Activated CD8-positive, alpha-beta memory T cell treated with anti-CD3 and anti-CD28 coated beads for 1 hour (primary cell): ENCODE measurements at places on chromosomes 3 and 15.
A peak's percentile ranks its signal among the peaks of the same experiment; 100 is the strongest.

DNA sequence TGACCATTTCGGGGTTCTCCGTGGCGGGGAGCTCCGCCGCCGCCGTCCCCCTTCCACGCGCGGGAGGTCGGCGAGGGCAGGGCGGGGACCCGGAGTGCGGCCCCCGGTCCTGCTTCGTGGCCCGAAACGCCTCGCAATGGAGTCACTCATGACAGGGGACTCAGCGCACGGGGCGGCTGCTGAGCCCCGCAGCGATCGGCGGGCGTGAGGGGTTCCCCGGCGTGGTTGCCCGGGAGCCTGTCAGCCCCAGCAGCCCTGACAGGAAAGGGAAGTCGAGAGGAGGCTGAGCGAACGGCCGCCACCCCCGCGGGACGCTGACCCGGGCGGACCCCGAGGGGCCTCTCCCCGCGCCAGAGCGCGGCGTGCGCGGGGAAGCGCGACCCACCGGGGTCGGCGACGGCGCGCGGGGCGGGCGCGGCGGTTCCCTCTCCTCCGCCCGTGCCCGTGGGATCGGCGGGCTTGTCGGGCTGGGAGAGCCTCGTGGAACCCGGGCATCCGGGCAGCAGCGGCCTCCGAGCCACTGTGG, 564 bp upstream of the PIGZ start:
- peak; percentile 19 for DNase-seq

DNA sequence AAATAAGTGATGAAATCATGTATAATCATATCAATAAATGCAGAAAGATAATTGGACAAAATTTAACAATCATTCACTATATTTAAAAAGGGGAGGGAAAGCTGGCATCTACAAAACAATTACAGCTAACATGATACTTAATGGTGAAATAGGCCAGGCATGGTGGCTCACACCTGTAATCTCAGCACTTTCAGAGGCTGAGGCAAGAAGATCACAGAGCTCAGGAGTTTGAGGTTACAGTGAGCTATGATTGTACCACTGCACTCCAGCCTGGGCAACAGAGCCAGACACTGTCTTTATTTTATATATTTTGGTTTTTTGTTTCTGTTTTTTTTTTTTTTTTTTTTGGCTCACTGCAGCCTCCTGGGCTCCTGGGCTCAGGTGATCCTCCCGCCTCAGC, 12.1 kb downstream of the EDC3 start:
- DNase-seq = no peak

- DNase-seq = no peak
Observed at GRCh38 chr3:7280318-7280717, 419.4 kb downstream of the GRM7 start.

- no peak for DNase-seq
Observed at GRCh38 chr3:148379763-148380382, 317.8 kb upstream of the AGTR1 start.

DNA sequence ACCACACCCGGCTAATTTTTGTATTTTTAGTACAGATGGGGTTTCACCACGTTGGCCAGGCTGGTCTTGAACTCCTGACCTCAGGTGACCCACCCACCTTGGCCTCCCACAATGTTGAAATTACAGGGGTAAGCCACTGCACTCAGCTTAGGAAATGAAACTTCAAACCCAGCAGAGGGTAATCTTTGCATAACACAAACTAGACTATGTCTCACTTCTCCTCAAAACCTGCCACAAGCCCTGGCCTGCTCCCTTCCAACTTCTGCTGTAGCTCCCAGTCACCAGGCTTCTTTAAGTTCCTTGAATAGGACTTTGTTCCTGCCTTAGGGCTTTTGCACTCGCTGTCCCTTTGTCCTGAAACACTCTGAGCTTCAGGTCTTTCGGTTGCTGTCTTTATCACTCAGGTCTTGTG, 39.2 kb upstream of the SEMA4B start:
- DNase-seq = no peak

DNA sequence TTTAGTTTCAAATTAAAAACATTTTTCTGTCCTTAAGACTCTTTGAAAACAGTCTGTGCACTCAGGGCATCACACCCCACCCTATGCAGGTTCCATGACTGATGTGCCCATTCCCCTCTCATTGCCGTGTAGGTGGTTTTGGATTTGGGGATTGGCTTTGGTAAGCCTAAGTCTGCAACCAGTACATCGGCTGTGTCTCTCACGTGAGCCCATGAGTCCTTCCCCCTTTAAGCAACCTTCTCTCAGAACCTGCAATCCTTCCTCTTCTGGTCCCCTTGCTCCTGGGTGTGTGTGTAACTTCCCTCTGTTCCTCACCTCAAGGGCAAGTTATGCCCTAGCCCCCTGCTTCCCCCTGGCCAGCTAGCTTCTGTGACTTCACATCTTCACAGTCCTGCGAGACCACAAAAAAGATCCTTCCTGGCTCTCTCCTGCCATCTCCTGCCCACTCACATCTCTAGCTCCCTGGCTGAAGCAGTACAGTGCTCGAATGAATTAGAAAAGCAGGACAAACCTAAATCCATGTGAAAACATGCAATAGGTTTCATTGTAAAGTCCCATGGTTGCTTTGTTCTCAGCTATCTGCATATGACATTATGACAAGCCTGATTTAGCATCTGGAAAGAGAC, 126.7 kb downstream of the UACA start:
- DNase-seq = no peak

DNA sequence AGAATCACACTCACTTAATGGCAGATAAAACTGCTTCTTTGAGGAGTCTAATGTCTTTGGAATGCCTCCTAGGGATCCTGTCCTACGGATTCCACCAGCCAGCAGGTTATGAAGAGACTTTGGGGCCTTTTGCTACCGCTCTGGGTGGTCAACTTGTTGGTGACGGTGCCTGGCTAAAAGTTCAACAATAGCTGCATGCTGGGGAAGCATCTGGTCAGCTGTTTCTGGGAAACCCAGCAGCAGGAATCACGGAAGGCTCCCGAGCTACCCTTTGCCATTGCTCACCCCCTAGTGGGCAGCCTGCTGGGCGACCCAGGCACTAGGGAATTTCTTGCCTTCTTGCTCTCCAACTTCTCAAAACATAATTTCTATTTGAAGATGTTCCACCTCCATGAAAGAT, 263.3 kb downstream of the NEK10 start:
- no peak for DNase-seq

DNA sequence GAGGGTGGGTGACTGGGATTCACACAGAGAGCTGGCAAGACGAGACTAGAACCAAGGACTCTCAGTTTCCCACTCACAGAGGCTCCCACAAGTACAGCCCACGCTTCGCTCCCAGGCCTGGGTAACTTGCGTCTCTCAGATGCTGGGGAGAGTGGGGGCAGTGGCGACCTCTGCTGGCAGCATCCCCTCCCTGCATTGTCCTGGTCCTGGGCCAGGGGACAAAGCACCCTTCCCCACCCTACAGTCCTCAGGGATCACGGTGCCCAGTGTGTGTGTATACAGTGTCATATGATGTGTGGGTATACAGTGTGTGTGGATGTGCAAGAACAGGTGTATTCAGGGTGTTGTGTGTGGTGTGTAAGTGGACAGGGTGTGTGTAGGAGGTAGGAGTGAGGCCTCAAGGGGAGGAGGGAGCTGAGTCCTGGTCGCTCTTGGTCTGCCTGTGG, 12.8 kb downstream of the VILL start:
- peak; percentile 38 for DNase-seq

- DNase-seq = no peak
Observed at GRCh38 chr3:152499791-152500385, 231.2 kb downstream of the MBNL1 start.

DNA sequence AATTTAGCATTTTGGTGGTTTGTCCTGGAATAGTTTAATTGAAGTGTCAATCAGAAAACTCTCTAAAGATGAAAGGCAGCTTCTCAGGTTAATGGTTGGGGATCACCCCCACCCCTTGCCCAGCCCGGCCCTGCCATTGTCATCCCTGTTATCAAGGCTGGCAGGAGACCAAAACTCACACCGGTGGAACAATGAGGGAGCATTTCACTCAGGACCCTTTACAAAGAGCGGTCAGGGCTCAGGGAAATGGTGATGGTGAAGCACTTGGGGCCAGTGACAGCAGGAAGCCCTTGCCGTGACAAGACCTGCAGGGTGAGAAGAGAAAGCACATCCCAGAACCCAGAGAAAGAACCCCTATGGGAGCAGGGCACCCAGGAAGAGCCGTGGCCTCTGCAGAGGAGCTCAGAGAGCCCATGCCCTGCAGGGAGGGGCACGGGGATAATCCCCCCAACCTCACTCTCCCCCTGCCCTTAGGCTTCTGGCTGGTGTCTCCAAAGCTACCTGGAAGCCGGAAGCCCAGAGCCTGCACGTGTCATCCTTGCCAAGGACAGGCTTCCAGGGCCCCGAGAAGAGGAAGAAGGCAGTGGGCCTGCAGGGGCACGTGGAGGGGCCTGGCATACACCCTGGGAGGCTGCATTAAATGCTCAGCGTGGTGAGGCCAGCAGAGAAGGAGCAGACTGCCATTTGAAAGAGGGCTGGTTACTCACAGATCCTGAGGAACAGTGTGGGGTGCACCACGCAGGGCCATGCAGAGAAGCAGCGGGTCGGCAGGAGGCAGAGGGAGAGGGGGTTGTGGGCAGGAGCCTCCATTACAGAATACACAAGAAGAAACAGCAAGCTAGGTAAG, 80.6 kb upstream of the PRR20G start:
- DNase-seq = no peak

- DNase-seq = no peak
Observed at GRCh38 chr3:65112751-65113300, 425.0 kb upstream of the ADAMTS9 start.

- no peak for DNase-seq
Observed at GRCh38 chr3:32245200-32245599, 6.7 kb downstream of the CMTM8 start.

GRCh38 chr3:178671791-178672190, 135.6 kb downstream of the KCNMB2 start:
- DNase-seq = no peak

- DNase-seq = no peak
Observed at GRCh38 chr15:67853454-67853853, 13.6 kb upstream of the RNU6-1 start.

- no peak for DNase-seq
Observed at GRCh38 chr3:142165194-142165593, 15.8 kb upstream of the TFDP2 start.

DNA sequence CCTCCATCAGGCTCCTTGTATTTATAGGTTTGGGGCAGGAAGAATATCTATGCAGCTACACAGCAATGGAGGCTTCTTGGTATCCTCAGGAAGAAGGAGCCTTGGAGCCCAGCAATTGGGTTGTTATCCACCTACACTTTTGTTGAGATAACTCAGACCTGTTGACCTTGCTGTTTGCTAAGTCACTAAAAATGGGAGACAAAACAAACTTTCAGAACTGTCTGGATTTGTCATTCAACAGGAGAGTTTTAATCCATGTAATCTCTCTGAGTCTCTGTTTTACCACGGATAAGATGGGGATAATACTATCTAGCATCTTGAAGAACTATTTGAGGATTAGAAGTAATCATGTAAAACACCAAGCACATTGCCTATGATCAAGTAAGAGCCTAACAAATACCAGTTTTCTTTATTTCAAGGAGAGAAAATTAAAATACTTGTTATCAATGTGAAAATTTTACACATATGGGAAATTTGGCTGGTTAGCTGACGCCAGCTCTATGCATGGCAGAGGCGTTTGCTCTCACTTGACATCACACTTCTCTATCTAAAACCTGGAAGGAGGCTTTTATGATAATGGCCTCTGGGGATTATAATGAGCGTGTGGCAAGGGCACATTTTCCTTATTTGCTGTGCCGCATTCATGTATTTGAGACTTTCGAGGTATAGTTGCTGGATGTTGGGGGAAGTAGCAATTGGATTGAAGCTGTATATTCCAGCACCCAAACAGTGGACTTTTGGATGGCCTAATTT, 215.6 kb downstream of the PDCD6IP start:
- DNase-seq = no peak

GRCh38 chr15:83850015-83850414, 196.1 kb downstream of the ADAMTSL3 start:
- no peak for DNase-seq

DNA sequence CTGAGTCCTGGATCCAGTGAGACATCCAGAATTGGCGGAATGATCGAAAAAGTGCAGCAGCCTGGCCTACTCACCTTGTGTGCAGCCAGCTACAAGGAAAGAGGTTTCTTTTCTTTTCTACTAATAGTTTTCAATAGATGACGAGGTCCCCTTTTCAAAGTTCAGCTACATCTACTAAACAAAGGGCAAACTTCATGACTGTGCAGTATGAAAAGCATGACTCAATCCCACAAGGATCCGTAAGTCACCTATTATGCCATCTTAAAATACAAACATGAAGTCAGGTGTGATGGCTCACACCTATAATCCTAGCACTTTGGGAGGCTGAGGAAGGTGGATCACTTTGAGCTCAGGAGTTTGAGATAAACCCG, 16.7 kb downstream of the MIX23 start:
- no peak for DNase-seq

- no peak for DNase-seq
Observed at GRCh38 chr15:100890051-100890720, 10.6 kb downstream of the ALDH1A3 start.

DNA sequence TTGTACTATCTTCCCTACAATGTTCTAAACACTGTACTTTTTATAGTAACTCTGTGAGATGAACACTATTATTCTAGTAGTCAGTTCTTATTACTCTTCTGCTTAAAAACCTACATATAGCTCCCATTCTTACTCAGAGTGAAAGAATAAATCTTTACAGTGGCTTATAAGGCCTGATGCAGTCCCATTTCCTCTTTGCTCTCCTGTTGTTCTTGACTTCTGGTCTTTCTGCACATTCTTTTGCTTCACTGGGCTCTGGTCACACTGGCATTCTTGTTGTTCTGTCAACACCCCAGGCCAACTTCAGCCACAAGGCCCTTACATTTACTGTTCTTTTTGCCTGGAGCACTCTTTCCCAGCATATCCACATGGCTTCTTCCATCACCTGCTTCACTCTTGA, 58.2 kb upstream of the TP63 start:
- no peak for DNase-seq

- DNase-seq = no peak
Observed at GRCh38 chr3:131387796-131388489, 6.4 kb downstream of the NUDT16 start.

- DNase-seq = no peak
Observed at GRCh38 chr3:23253214-23253613, 50.1 kb downstream of the UBE2E2 start.

DNA sequence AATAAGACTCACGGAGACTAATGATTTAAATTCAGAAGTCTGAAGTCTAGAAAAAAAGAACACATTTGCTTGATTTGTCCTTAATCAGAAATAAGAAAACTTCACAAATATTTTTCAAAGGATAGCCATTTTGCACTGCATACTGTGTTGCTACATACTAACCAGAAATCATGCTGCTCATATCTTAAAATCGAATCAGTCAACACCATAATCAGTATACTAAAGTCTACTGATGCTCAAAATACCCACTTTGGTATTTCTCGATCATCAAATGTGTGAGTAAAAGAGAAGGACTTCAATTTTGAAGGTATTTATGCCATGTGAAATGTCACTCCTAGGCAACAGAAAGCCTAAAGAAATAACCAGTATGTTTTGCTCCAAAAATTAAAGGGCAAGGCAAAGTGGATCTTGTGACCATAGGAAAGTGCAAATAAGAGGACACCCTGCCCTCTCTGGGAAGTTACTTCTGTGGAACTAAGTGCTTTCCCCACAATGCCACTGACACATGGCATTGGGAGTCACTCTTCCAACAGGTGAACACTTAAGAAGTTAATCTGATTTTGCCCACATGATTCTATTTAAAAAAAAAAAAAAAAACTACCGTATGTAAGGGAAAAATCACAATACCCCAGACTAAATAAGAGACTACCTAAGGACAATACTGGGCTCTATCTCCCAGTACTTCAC, 2.7 kb downstream of the LRIG1 start:
- DNase-seq = no peak
